ENCODE measurements at places on chromosomes 12 and 14.

- no peak overlapping the region for H3K4me3 ChIP-seq
- no peaks in the 10 kb centered on the region for H3K36me3 ChIP-seq
- H3K27ac ChIP-seq, result no peak overlapping the region
- DNase-seq, result no peak
Observed at GRCh38 chr12:69519871-69520270, 49.7 kb downstream of the FRS2 start.

DNA sequence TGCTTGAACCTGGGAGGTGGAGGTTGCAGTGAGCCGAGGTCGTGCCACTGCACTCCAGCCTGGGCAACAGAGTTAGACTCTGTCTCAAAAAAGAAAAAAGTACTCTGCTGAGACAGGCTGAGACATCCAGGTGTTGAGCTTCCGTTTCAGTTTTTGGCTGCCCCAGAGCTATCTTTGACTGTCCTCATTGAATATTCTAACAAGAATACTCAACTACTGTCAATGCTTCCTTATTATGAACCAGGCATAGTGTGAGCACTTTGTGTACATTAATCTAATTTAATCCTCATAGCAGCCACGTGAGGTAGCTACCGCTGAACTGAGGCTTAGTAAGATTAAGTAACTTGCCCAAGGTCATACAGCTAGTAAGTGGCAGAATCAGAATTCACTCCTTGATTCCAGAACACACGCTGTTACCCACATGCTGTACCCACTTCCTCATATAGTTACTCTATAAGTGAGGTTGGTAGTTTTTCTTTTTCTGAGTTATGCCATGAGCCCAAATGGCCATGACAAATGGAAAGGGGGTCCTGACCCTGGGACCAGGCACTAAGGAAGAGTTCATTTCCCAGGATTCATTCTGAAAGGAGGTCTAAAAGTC lies 11.3 kb downstream of the ALDH1L2 start:
- no peaks in the 10 kb centered on the region for H3K27me3 ChIP-seq
- no peaks in the 10 kb centered on the region for H3K4me1 ChIP-seq
- DNase-seq, result no peak
- no peak overlapping the region for H3K27ac ChIP-seq
- no peaks in the 10 kb centered on the region for H3K36me3 ChIP-seq
- no peak overlapping the region for H3K4me3 ChIP-seq

- H3K4me1 ChIP-seq, result no peaks in the 10 kb centered on the region
- peak overlapping the region; percentile 16 for H3K27ac ChIP-seq
- DNase-seq, result peak; percentile 30
- H3K36me3 ChIP-seq, result peaks cover 52% of the 10 kb centered on the region
- H3K4me3 ChIP-seq, result no peak overlapping the region
Observed at GRCh38 chr14:50452979-50453705, 56.5 kb upstream of the CDKL1 start.

- H3K27ac ChIP-seq, result no peak overlapping the region
- H3K36me3 ChIP-seq, result no peaks in the 10 kb centered on the region
- H3K4me3 ChIP-seq, result no peak overlapping the region
- no peak for DNase-seq
- no peaks in the 10 kb centered on the region for H3K27me3 ChIP-seq
- no peaks in the 10 kb centered on the region for H3K4me1 ChIP-seq
Observed at GRCh38 chr12:93645702-93646101, 31.5 kb upstream of the CRADD start.

GRCh38 chr12:91680864-91681263 lies 464.8 kb downstream of the BTG1 start:
- H3K36me3 ChIP-seq, result no peaks in the 10 kb centered on the region
- no peaks in the 10 kb centered on the region for H3K27me3 ChIP-seq
- DNase-seq, result no peak
- no peak overlapping the region for H3K27ac ChIP-seq
- no peaks in the 10 kb centered on the region for H3K4me1 ChIP-seq

GRCh38 chr14:103935102-103935501 lies 6.8 kb downstream of the TDRD9 start:
- no peak for DNase-seq
- no peaks in the 10 kb centered on the region for H3K4me1 ChIP-seq
- no peak overlapping the region for H3K27ac ChIP-seq
- no peaks in the 10 kb centered on the region for H3K36me3 ChIP-seq

GRCh38 chr12:120259418-120260202 lies 5.9 kb downstream of the PXN start:
- H3K27me3 ChIP-seq, result no peaks in the 10 kb centered on the region
- H3K4me3 ChIP-seq, result no peak overlapping the region
- no peak for DNase-seq
- H3K36me3 ChIP-seq, result no peaks in the 10 kb centered on the region

- H3K4me3 ChIP-seq, result no peak overlapping the region
- no peak overlapping the region for H3K27ac ChIP-seq
- H3K4me1 ChIP-seq, result no peaks in the 10 kb centered on the region
- no peaks in the 10 kb centered on the region for H3K27me3 ChIP-seq
Observed at GRCh38 chr14:99810559-99810874, 17.3 kb downstream of the EML1 start.

GRCh38 chr12:55019784-55020183 lies at the start of gene NEUROD4:
Gene NEUROD4 (plus strand): TSS chr12:55019974. CDS start chr12:55026440, 6,466 bp downstream.
- H3K27ac ChIP-seq, result no peak within 1 kb of the TSS
- DNase-seq, result peak; percentile 73
- no peaks in the 10 kb centered on the region for H3K4me1 ChIP-seq

GRCh38 chr12:108896817-108897216 lies 16.9 kb downstream of the DAO start:
- H3K4me1 ChIP-seq, result no peaks in the 10 kb centered on the region
- no peaks in the 10 kb centered on the region for H3K36me3 ChIP-seq
- no peak overlapping the region for H3K4me3 ChIP-seq
- no peak for DNase-seq

GRCh38 chr14:106788534-106788933 lies 1262.2 kb downstream of the TMEM121 start:
- H3K4me1 ChIP-seq, result no peaks in the 10 kb centered on the region
- no peaks in the 10 kb centered on the region for H3K27me3 ChIP-seq
- no peak overlapping the region for H3K4me3 ChIP-seq
- H3K36me3 ChIP-seq, result no peaks in the 10 kb centered on the region
- no peak for DNase-seq
- no peak overlapping the region for H3K27ac ChIP-seq

GRCh38 chr12:49260571-49261363 lies 4.1 kb upstream of the TUBA1C start:
- H3K27ac ChIP-seq, result peak overlapping the region; percentile 7
- no peaks in the 10 kb centered on the region for H3K36me3 ChIP-seq
- H3K4me3 ChIP-seq, result no peak overlapping the region

- no peak for DNase-seq
- no peak overlapping the region for H3K4me3 ChIP-seq
- no peaks in the 10 kb centered on the region for H3K27me3 ChIP-seq
- H3K36me3 ChIP-seq, result no peaks in the 10 kb centered on the region
- H3K4me1 ChIP-seq, result no peaks in the 10 kb centered on the region
Observed at GRCh38 chr14:75784314-75784686, 123.3 kb downstream of the TTLL5 start.

DNA sequence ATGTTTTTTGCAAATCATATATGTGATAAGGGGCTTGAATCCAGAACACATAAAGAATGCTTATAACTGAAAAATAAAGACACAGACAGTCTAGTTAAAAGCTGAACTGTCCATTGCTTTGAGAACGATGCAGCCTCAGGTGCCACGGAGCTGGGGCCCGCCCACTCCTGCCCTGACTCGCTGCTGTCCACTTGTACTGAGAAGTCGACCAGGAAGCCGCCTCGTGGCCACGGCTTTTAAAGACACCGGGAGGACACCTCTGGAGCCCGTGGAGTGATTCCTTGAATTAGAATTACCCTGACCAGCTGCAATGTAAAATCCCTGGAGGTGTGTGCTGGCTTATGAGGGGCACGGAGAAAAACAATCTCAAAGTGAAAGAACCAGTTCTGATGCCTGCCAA lies 23.9 kb upstream of the TEX22 start:
- H3K27ac ChIP-seq, result no peak overlapping the region
- no peaks in the 10 kb centered on the region for H3K27me3 ChIP-seq
- H3K4me1 ChIP-seq, result no peaks in the 10 kb centered on the region

DNA sequence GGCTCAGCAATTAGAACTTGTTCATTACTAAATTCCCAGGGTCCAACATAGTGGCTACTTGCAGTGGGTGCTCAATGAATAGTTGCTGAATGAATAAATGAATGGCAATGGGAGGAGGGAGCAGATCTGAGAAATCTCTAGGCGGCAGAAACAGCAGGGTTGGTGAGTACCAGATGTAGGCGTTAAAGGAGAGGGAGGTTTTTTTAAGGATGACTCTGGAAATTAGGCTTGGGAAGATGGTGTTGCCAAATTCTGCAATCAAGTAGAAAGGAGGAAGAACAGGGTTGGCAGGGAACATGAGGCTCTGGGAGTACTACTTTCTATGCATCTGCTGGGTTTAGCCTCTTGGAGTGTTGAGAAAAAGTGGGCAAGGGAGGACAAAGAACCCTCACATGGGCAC lies 207.1 kb downstream of the APAF1 start:
- H3K27me3 ChIP-seq, result no peaks in the 10 kb centered on the region
- DNase-seq, result no peak
- H3K4me1 ChIP-seq, result no peaks in the 10 kb centered on the region
- H3K36me3 ChIP-seq, result no peaks in the 10 kb centered on the region
- H3K4me3 ChIP-seq, result no peak overlapping the region

DNA sequence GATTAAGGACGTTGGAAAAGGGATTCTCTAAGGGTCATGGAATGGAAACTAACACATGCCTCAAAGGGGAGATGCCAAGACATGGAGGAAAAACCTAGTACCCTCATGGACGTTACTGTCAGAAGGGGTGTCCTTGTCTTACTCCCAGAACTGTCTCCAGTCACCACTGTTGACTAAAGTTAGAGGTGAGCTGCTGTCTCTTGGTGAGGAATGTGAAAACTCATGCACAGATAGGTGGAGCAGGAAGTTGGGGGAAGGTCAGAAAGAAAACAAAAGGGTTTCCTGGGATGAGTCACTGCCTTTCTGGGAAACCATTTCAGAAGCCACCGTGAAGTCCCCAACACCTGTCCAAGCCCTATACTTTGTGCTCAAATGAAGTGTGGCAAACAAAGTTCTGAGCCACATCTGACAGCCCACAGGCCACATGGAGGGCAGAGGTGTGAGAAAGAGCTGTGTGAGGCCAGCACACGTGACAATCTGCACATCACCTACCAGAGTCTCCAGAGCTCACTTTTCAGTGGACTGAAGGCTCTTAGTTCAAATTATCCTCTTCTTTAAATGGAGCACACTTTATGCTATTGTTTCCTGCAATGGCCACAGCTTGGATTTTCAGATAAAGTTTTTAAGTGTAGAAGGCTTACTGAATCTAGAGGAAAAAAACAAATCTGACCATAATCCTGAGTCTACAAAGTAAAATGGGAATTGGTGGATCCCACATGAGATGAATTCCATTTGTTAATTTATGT lies 92.9 kb upstream of the EGLN3 start:
- DNase-seq, result no peak
- no peaks in the 10 kb centered on the region for H3K4me1 ChIP-seq
- no peaks in the 10 kb centered on the region for H3K27me3 ChIP-seq
- no peak overlapping the region for H3K4me3 ChIP-seq

All from left lung (tissue), 14 donors.